ENCODE measurements at places on chromosomes 2 and 18.

GRCh38 chr2:210226223-210226622, 976 bp upstream of the ACADL start:
- DNase-seq = no peak

DNA sequence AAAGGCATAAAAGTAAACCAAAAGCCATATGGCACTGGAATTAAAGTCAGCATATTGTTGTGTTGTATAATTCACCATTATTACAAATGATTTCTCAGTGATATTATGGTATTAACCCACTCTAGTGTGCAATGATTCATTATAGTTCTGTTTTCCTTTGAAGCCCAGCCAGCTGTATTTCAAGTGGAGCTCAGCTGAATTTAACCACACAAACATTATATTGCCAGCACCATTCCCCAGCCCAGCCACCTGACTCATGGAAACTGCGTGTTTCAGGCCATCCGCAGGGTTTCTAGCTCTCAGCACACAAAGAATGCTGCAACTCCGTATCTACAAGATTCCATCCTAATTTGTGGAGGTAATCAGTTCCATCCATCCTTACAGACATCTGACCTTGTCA, 166.8 kb upstream of the CHAC2 start:
- DNase-seq = no peak

DNA sequence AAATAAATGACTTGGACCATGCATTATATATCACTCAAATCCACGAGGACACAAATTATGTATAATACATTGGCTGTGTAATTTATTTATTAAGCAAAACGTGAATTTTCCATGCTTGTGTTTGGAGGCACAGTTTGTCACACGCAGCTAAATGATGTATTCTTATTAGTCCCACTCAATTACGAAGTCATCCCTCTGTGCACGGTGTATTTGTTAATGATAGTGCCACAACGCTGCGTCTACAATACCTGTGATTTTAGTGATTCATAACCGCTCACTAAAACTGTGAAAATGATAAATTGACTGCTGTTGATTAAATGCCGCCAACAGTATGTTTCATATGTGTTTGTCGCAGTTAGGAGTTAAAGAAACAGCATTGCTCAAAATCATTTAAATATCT, 358.3 kb downstream of the ZNF516 start:
- DNase-seq = no peak

- no peak for DNase-seq
Observed at GRCh38 chr18:60021556-60021955, 121.8 kb downstream of the PMAIP1 start.

- DNase-seq = no peak
Observed at GRCh38 chr2:81250270-81250669, 945.7 kb upstream of the LRRTM1 start.

All from keratinocyte (primary cell).